ENCODE measurements at places on chromosomes 16 and 17.

DNA sequence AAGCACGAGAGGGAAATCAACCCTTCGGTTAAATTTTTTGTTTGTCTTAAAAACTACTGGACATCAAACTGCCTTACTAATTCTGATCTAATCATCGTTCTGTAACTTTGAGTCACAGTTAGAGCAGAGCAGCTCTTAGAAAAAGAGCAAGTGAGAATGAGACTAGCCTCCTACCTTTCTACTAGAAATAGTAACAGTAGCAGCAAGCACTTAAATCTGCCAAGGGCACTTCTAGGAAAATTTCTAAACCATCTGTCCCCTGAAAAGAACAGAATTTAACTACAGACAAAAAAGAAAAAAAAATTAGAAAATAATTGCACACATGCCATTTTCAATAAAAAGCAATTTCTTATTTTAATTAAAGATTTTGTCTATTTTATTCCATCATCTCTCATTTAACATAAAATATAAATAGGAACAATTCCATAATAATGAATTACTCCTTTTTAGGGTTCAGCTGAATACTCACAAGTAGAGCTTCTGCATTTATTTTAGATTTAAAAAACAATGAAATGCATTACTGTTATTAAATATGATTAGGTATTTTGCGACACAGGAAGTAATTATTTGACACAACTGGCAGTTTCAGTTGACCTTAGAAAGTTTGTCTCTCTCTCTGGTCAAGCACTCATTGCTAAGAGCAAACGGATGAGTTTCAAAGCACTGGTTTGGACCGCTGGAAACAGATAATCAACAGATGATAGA is 250.8 kb upstream of the SOX9 start:
- DNase-seq: no peak

GRCh38 chr17:44069974-44070454 is 521 bp upstream of the G6PC3 start:
- peak; percentile 58 for DNase-seq

DNA sequence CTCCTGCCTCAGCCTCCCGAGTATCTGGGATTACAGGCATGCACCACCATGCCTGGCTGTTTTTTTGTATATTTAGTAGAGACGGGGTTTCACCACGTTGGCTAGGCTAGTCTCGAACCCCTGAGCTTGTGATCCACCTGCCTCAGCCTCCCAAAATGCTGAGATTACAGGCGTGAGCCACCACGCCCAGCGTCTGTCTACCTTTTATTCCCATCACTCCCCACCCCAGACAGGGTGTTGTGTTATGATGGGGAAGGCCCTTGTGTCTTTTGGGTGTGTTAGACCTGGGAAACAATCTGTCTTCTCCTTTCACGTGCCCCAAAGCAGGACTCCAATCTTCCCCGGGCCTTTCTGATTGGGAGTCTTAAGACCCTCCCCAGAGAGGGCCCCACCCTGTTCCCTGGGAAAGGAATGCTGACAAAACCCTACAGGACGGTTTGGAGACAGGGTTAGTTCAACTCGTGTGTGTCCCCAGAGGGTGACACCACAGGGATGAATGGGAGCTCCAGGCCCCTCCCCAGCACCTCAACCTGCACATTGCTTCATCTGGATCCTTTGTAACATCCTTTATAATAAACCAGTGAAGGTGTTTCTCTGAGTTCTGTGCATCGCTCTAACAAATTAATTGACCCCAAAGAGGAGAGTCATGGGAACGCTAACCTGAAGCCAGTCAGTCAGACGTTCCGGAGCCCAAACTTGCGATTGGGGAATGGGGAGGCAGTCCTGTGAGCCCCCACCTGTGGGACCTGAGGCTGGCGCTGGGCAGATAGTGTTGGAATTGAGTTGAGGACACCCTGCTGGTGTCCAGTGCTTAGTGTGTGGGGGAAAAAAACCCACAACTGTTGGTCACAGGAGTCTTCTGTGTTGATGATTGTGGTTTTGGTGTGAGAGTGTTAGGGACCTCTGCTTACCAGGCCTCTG is 3.2 kb upstream of the ELOB start:
- no peak for DNase-seq

DNA sequence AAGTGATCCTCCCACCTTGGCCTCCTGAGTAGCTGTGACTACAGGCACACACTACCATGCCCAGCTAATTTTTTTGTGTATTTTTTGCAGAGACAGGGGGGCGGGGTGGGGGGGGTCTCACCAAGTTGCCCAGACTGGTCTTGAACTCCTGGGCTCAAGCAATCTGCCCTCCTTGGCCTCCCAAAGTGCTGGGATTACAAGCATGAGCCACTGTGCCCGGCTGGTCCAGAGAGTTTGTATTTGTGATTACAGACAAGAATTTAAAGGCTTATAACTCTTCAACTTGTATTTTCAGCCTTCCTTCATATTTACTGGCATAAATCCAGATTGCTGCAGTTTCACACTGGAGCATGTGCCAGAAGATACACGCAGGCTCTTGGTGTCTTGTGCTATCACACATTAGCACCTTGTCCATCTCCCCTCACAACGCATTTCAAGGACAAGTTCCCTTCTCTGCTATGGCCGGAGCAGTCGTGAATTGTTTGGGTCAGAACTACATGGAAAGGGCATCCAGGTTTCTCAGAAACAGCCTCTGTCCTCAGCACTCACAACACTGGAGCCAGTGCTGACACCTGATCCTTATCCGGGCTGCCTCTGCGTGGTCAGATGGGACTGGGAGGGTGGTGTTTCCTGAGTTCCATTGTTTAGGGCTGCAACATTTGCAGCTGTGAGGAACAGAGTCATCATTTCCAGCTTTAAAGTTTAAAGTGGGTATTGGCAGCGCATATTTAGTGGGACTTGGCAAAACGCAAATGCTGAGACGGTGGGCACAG is 28.1 kb downstream of the WSCD1 start:
- DNase-seq: no peak

DNA sequence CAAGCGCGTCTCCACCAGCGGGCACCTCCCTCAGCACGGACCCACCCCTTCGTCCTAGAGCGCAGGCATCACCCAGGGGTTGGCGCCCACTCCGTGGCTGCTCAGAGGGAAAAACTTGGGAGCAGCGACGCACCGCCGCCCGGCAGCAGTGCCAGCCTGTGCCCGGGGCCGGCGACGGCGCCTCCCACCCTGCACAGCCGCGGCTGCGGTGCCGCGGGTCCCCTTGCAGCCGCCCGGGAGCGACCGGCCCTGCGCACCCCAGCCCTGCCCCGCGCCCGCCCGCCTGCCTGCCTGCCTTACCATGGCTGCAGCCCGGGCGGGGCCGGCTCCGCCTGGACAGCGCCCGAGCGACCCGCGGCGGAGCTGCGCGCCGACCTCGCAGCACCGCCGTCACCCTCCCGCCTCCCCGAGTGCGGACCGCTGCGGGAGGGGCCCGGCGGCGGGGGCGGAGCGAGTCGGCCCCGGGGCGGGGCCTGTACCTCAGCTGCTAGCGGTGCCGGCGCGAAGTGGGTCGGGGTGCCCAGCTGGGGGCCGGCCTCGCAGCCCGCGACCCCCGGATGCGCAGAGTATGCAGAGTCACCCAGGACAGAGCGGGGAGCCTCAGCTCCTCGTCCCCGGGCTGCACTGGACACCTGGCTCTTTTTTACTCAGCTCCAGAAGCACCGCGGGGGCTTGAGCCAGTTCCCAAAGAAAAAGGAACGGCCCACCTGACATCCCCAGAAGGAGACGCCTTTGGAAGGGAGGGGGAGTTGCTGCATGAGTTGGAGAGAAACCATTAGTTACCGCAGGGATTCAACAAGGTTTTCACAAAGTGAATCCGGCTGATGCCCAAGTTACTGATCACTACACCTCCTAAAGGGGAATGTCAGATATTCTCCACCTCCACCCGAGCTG is 17.5 kb upstream of the MTMR4 start:
- DNase-seq: peak; percentile 58

DNA sequence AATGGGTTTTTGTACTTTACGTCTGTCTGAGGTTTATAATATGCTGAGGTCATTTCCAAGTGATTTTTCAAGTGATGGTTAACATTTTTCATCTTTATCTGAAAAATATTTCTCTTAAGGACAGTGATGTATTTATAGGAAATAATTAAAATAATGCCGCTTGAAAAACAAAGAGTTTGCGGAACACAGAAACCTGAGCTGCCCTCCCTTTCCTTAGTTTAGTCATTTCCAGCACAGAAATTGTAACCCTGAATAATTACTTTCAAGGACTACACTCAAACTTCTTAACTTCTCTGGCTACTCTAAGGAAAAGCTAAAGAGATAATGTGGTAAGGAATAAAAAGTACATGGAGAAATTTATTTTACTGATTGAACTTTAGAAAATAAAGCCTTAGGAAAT is 54.6 kb downstream of the MRTFB start:
- no peak for DNase-seq

- DNase-seq: no peak
These were observed 60.4 kb upstream of the MRC2 start for GRCh38 chr17:62566996-62567578.

GRCh38 chr16:53708490-53708889 is 4.5 kb downstream of the FTO start:
- DNase-seq: no peak

DNA sequence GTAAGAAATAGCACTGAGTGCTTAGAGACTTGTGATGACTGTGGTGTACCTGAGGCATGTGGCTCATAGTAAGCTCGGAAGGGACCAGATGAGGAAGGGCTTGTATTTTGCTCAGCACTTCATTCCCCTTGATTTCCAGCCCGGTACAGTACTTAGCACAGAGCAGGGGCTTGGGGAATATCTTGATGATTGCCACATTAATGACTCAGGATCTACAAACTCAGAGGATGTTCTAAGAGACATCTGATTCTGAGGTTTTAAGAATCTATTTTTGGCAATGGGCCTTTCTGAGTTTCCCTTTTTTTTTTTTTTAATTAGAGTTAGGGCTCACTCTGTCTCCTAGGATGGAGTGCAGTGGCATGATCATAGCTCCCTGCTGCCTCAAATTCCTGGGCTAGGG is 9.1 kb downstream of the ASPHD1 start:
- DNase-seq: no peak

DNA sequence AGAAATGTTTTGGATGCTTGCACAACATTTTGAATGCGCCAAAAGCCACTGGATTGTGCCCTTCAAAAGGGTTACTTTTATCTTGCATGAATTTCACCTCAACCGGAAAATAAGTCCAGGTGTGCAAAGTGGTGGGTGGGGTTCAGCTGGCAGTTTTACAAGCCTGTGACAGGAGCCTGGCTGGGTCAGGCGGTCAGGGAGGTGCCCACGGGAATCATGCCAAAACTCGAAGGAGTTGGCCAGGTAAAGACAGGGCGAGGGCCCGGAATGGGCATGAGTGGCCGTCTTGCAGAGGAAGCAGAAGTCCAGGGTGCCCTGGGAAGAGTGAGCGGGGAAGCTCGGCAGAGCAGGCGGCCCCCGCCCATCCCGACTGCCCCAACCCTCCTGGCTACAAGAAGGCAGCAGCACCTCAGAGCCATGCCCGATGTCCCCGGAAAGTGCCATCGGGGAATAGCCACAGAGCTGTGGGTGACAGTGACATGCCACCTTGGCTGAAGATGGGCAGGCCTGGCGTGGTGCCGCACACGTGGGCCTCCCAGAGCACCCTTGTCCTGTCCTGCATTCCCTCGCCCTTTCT is 19.1 kb upstream of the CACNG1 start:
- no peak for DNase-seq

- DNase-seq: peak; percentile 97
These were observed at the start of gene ENDOV for GRCh38 chr17:80414803-80415625. Gene ENDOV (plus strand): TSS chr17:80415167. CDS start chr17:80415195, 28 bp downstream.

GRCh38 chr17:31541559-31541958 is 150.1 kb downstream of the RAB11FIP4 start:
- DNase-seq: no peak

DNA sequence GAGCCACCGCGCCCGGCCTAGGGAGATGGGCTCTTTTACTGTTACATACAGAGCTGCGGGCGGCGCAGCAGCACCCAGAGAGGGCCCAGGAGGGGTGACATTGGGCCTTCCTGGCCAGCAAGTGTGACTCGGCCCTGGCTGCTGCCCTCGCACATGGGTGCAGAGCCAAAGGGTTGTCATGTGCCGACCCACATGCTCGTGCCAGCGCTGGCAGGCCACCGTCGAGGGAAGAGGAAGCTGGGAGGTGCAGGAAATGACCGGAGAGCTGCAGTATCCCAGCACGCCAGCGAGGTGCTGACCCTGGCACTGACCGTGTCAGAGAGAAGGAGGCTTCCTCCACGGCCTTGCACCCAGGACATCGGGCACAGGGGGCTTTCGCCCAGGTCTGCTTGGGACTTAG is 8.0 kb downstream of the ENDOV start:
- DNase-seq: no peak

GRCh38 chr16:85602402-85603202 is 10.5 kb upstream of the GSE1 start:
- no peak for DNase-seq

DNA sequence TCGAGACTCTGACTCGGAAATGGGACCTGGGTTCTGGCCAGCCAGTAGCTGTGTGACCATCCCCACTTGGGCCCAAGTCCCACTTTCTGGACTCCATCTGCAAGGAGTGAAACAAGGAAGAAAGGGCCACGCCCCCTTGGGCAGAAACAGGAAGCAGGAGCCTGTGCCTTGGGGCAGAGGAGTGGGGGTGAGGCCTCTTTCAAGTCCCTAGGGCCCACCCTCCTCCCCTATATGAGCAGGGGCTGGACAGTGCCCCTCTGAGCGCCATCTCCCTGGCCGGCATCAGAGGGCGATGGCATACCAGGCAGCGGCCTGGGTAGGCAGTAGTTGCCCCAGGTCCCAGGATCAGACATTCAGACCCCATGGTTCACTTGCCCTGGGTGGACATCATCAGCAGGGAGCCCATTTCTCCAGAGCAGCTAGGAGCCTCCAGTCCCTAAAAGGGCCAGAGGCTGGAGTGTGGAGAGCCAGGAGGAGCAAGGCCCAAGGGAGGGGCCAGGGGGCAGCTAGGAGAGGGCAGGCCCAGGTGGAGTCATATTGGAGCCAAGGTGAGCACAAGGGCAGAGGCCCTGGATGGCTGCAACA is 7.1 kb downstream of the BCAR1 start:
- DNase-seq: peak; percentile 33

DNA sequence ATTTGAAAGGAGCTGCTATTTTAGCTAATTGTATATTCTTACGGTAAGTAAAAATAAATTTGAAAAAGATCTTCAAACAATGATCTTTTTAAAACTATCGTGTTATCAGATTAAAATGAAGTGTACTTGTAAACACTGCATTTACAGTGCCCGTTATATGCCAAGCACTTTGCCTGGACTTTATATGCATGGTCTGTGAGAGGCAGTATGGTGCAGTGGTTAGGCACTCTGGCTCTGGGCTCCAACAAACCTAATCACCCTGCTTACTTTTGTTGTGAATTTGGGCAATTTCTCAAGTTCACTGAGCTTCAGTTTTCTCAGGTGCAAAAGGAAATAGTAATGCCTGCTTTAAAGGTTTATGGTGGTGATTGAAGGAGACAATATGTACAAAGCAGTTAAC is 1.4 kb downstream of the PMP22 start:
- DNase-seq: no peak
